Central memory CD8-positive, alpha-beta T cell (primary cell): ENCODE measurements at places on chromosomes 6 and 20.

GRCh38 chr6:134589512-134589911 lies 271.6 kb upstream of the SGK1 start:
- no peak overlapping the region for H3K27ac ChIP-seq
- no peak overlapping the region for H3K4me3 ChIP-seq

GRCh38 chr20:50874111-50874757 lies 57.0 kb downstream of the ADNP start:
- H3K27ac ChIP-seq, result no peak overlapping the region
- no peak overlapping the region for H3K4me3 ChIP-seq
- no peak for DNase-seq
- H3K27me3 ChIP-seq, result no peaks in the 10 kb centered on the region
- H3K4me1 ChIP-seq, result no peaks in the 10 kb centered on the region
- H3K36me3 ChIP-seq, result peaks cover 12% of the 10 kb centered on the region

DNA sequence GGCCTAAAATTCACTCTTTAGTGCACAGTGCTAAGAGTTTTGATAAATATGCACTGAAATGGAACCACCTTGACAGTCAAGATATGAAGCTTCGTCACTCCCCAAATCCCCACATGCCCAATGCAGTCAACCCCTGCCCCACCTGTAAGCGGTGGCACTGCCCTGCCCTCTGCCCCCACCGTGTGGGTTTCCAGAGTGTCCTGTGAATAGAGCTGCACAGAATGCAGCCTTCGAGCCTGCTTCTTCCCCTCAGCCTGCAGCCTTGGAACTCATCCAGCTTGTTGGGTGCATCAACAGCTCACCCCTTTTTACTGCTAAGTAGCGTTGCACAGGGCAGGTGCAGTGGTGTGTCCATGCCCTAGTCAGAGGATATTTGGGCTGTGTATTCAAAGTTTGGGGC lies 216.3 kb downstream of the SYNDIG1 start:
- no peak overlapping the region for H3K4me3 ChIP-seq
- no peak for DNase-seq
- peaks cover 2% of the 10 kb centered on the region for H3K36me3 ChIP-seq
- no peak overlapping the region for H3K27ac ChIP-seq
- H3K4me1 ChIP-seq, result no peaks in the 10 kb centered on the region

DNA sequence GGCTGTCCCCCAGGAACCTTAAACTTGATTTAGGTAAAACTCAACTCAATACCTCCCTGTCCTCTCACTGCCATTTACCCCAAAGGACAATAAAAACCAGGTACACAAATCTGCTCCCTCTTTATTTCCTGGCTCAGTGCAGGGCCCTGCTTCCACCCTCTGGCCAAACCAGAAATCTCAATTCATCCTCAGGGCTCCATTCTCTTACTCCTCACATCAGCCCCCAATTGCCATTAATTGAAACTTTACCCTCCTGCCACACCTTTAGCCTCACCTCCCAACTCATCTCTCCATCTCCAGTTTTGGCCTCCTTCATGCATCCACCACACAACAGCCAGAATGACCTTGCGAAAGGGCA lies 10.5 kb downstream of the ZBTB2 start:
- peaks cover 62% of the 10 kb centered on the region for H3K4me1 ChIP-seq
- peak overlapping the region; percentile 99 for H3K27ac ChIP-seq
- H3K4me3 ChIP-seq, result peak overlapping the region; percentile 84
- no peak for DNase-seq

DNA sequence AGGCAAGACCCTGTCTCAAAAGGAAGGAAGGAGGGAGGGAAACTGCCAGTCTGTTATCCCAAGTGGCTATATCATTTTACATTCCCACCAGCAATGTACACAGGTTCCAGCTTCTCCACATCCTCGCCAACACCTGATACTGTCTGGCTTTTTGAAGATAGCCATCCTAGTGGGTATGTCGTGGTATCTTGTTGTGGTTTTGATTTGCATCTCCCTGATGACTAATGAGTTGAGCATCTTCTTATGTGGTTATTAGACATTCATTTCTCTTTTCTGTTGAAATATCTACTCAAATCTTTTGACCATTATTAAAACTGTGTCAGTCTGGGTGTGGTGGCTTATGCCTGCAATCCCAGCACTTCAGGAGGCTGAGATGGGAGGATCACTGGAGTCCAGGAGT lies 47.9 kb upstream of the ARID1B start:
- H3K27ac ChIP-seq, result no peak overlapping the region
- H3K36me3 ChIP-seq, result no peaks in the 10 kb centered on the region
- no peaks in the 10 kb centered on the region for H3K4me1 ChIP-seq
- no peaks in the 10 kb centered on the region for H3K27me3 ChIP-seq
